Trophoblast cell (in vitro differentiated cells and primary cell): ENCODE measurements at places on chromosomes 12 and 14.

DNA sequence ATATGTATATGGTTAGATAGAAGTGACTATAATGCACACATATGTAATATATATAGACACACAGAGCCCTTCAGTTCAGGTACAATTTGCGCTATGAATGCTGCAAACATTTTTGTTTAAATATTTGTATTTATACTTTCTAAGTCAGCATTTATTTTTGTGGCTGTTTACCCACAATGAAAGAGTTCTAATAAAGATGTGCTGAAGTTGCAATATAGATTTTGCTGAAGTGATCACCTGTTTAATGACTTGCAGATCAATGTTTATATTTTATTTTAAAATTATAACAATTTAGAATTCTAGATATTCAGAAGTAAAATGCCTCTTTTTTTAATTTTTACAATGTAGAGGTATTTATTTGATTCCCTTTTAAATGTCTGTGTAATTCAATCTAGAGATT lies 3.5 kb downstream of the FOXG1 start:
- no peak for DNase-seq

- DNase-seq = peak; percentile 72
Measured at GRCh38 chr12:25502118-25502517, 51.0 kb downstream of the LMNTD1 start.

GRCh38 chr12:113506867-113507266 lies 35.2 kb upstream of the LHX5 start:
- DNase-seq = no peak

DNA sequence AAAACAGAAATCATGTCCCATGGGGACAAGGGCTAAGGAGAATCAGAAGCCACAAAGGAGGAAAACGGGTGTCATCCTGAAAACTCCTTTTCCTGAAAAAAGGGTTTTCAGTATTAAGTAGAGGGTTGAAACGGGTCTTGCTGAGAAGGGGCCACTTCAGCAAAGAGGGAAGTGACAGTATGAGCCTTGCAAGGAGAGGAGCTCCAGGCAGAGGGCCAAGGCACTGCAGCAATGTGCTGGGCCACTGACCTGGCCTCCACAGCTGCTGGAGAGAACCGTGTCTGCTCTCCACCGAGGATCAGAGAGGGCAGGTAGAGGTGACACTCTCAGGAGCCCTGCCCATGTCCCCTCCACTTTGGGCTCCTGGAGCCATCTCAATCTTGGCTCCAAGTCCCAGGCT lies 103.3 kb downstream of the NCOR2 start:
- no peak for DNase-seq

DNA sequence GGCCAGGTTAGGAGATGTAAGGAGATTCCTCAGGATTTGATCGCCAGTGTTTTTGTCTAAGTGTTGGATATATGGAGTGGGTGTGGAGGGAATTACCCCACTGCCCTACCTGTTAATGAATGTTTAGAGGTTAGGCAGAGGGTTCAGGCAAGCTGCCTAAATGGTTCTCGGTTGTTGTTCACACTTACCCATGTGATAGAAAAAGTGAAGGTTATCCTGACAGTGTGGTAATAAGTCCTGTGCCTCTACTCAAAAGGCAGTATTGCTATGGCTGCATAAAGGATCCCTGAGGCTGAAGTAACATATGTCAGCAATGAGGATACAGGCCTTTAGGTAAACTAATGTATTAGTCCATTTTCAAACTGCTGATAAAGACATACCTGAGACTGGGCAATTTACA lies 112.0 kb downstream of the GPHN start:
- no peak for DNase-seq

- DNase-seq = no peak
Measured at GRCh38 chr12:45732936-45733335, 3.4 kb downstream of the ARID2 start.

DNA sequence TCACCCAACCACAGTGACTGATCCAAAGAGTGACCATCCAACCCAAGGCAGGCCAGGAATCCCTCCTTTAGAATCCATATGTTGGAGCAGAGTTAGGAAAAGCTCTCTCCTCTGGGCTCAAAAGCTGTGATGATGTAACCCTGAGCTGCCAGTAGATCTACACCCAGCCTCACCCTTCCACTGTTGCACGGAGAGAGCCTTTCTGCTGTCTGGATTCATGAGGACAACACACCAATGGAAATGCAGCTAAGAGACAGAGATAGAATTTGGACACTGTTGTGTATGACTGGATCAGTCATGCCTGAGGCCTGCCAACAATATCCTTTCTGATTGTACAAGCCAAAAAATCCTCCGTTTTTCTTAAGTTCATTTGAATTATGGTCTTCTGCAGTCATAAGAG lies 4.4 kb upstream of the OR6J1 start:
- no peak for DNase-seq

GRCh38 chr12:24561882-24562770 lies 386.8 kb downstream of the BCAT1 start:
- no peak for DNase-seq

- DNase-seq = no peak
Measured at GRCh38 chr14:56989359-56989758, 179.1 kb upstream of the OTX2 start.

GRCh38 chr12:47868552-47869031 lies 36.2 kb downstream of the VDR start:
- DNase-seq = no peak

DNA sequence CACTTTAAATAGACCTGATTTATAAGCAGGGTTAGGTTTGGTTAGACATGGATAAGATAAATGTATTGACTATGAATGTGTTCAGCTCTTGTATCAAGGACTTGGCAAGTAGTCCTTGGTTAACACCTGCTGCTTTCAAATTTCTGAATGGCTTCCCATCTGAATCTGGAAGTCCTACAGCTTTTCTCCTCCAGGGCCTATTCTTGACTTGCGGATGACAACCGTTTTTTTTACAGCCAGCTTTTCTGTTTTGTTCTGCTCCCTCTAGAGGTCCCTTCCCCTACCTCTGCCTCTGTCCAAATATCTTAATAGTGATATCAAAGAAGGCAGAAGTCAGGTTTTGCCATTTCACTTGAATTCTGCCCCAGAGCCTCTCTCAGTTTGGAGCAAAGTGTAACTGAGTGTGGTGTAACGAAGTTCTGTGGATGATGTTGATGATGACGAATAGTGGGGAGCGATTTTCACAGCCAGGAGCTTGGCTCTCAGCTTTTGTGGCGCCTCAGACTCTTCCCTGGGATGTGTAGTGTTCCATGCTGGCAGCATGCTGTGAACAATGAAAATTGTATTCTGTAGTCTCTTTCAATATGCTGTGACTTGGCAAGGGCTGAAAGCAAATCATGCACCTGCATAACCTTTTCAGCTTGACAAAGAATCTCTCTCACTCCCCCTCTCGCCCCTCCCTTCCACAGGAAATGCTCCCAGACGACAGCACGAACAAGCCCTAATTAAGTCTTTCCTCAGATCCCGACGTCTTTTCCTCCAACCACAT lies 5.0 kb upstream of the SLC4A8 start:
- peak; percentile 29 for DNase-seq

DNA sequence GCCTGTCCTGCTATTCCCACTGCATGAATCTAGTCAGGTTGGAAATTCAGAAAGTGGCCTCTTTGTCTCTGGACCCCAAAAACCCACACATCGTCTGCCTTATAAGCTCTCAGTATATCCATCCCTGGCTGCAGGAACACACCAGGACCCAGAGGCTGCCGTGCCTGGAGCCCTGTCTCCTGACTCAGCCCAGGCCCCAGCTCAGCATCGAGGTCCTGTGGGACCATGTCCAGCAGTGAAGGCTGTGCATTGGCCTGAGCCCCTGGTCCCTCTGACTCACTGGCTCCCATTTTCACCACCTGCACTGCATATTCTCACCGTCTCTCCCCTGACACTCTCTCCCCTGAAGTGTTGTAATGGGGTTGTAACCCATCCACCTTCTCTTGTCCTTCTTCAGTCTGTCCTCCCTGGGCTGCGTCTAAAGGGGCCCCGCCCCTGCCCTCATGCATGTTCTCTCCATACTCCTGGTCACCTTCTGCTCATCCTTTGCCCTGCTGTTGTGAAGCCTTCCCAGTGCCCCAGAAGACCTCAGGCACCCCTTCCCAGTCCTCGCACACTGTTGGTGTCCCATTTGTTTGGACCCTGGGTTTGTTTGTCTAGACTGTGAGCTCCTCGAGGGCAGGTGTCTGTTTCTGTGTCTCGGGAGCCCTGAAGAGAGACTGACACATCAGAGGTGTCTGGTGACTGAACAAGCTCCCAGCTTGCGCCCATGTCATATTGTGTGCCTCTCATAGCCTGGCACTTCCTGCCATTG lies 43.8 kb downstream of the EVL start:
- no peak for DNase-seq

- DNase-seq = no peak
Measured at GRCh38 chr12:70796989-70797388, 123.5 kb downstream of the PTPRR start.

GRCh38 chr12:115697340-115697739 lies 580.2 kb downstream of the MED13L start:
- DNase-seq = no peak

DNA sequence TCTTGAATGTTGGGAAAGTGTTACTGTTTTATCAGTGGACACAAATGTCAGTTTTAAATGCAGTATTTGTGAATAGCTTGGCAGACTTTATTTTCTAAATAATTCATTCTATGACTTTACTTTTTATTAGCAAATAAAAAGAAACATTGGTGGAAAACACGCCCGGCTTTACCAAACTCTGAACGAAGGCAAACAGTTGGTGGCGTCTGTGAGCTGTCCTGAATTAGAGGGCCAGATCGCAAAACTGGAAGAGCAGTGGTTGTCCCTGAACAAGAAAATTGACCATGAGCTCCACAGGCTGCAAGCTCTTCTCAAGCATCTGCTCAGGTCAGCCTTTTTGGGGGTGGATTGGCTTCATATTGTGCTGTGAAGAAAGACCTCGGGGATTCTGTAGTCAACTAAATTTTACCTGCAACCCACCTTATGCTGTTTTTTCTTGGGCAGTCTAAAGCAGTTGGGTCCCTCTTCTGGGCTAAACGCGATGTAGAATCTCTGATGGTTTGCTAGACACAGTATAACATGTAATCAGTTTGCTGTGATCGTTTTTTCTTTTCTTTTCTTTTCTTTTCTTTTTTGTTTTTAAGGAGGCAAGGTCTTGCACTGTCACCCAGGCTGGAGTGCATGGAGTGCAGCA lies 156.4 kb downstream of the ESR2 start:
- no peak for DNase-seq

- DNase-seq = no peak
Measured at GRCh38 chr12:97305651-97306050, 157.0 kb upstream of the RMST start.

- peak; percentile 44 for DNase-seq
Measured at GRCh38 chr14:69612014-69612782, 802 bp downstream of the SUSD6 start.

DNA sequence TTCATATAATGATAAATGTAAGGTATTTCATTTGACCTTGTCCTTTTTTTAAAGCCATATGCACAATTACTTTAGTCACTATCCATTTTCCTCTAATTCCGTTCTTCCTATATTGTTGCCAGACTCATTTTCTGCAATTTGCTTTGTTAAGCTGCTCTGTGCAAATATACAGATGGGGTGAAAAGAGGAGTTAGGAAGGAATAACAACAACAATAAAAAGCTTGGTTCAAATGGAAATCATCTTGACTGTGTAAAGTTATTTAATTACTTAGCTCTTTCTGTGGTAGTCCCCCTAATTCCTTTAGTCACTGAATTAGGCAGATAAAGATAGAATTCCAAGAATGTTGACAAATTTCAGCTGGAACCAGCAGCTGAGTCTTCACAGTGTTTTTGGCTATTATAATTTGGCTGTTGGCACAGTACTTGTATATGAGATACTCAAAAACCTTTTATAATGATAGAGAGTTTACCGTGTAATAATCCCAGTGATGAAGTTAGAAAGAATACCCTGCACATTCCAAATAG lies 838.0 kb downstream of the RPS29 start:
- no peak for DNase-seq

- no peak for DNase-seq
Measured at GRCh38 chr12:131163189-131163738, 209.6 kb downstream of the ADGRD1 start.

GRCh38 chr12:84913129-84913515 lies 523 bp upstream of the SLC6A15 start:
- peak; percentile 57 for DNase-seq

GRCh38 chr14:51460011-51460410 lies 191.7 kb upstream of the FRMD6 start:
- no peak for DNase-seq

GRCh38 chr12:106015646-106016045 lies 123.1 kb downstream of the NUAK1 start:
- DNase-seq = no peak

DNA sequence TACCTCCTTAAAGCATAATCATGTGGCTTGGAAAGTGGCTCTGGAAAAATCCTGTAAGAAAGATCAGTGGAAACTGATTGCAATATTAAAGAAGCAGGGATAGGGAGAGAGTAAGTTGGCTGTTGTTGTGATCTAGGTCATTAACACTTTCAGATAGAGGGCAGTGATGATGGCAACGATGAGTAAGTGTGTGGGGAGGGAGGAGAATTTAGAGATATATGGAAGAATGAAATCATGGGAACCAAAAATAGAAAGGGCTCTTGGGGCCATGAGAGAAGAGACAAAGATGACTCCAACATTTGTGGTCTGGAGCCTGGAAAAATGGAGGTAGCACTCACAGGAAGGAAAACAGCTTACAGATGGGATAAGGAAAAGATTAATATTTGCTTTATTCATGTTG lies 23.3 kb downstream of the SNRPF start:
- DNase-seq = no peak

GRCh38 chr12:127273626-127274025 lies 993.3 kb upstream of the TMEM132C start:
- no peak for DNase-seq
